Hematopoietic multipotent progenitor cell treated with erythropoietin and hydrocortisone succinate and interleukin-3 and kit ligand, for 8 days (in vitro differentiated cells): ENCODE measurements at places on chromosomes 13 and 19.
A peak's percentile ranks its signal among the peaks of the same experiment; 100 is the strongest.

DNA sequence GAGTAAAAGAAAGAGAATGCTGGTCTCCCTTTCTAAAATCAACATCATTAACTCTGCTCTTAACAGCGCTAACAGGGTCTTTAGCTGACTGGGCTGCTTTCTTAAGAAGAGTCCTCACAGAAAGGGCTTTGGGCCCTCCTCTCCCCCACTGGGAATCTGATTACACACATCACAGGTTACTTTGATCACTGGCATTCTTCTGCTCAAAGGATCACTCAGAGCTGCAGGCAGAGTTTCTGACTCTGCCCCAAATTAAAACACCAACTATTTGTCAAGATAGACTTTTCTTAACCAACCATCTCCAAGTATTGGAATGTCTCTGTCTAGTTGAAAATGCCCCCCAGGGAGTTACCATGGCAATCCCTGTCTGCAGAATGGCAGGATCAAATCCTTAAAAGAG is 31.1 kb upstream of the SIAH3 start:
- no peak for DNase-seq

DNA sequence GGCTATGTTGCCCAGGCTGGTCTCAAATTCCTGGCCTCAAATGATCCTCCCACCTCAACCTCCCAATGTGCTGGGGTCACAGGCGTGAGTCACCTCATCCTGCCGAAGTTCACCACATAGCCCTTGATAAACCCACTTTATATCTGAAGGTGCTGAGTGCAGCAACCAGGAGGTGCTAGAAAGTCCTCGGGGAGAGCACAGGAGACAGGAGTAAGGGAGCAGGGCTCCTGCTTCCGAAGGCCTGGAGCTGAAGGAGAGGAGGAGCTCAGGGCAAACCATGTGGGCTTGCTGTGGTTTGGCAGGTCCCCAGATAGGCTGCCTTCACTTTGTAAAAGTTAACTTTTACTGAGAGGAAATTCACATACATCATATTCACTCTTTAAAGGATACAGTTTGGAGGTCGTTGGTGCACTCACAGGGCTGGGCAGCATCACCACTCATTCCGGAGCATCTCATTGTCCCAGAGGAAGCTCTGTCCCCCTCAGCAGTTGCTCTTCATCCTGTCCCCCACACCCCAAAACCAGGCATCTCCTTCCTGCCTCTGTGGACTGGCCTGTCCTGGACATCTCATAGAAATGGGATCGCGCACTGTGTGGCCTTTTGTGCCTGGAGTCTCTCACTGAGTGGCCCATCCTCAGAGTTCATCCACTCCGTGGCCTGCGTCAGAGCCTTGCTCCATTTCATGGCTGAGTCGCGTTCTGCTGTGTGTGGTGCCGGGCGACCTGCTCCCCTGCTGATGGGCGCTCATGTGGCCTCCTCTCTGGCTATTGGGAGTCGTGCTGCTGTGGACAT is 49.5 kb downstream of the KDM4B start:
- DNase-seq = no peak

GRCh38 chr19:7013678-7014077 is 7.6 kb downstream of the MBD3L2B start:
- DNase-seq = peak; percentile 64

GRCh38 chr13:103859952-103860351 is 793.7 kb upstream of the SLC10A2 start:
- DNase-seq = peak; percentile 80
